ENCODE measurements at places on chromosomes 4 and X.
A peak's percentile ranks its signal among the peaks of the same experiment; 100 is the strongest.

DNA sequence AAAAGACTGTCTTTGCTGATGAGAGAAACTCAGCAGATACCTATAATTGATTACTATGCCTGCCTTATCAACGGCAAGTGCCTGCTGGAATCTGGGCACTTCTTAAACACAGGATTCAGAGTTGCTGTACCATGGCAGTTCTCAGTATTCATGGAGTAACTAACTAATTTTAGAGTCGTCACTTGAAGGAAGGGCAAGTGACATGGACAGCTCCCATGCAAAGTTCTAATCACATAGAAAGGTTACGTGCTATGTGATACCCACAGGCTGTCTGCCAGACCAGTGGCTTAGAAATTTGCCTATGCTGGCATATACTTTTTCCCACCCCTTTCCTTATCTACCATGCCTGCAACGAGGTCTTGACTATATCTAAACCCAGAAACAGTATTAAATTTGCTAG lies 931.1 kb upstream of the TENM3 start:
- DNase-seq, result no peak

- DNase-seq, result no peak
These were observed 96.3 kb upstream of the TSPAN5 start for GRCh38 chr4:98754736-98755135.

DNA sequence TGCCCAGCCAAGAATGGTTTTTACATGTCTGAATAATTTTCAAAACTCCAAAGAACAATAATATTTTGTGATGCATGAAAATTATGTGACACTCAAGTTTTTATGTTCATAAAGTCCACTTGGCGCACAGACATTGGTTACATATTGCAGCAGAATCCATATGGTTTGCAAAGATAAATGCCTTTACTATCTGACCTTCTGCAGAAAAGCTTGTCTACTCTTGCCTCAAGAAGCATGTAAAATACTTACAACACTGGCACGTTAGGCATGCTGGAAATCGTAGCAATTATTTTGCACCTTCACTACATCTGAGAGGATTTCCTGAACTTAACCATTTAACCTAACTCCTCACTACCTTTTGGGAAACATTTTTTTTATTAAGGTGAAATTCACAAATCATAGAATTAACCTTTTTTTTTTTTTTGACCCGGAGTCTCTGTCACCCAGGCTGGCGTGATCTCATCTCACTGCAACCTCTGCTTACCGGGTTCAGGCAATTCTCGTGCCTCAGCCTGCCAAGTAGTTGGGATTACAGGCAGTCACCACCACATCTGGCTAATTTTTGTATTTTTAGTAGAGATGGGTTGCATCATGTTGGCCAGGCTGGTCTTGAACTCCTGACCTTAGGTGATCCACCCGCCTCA lies 3.5 kb upstream of the XG start:
- DNase-seq, result no peak

GRCh38 chr4:111934314-111934713 lies 210.9 kb upstream of the FAM241A start:
- no peak for DNase-seq

DNA sequence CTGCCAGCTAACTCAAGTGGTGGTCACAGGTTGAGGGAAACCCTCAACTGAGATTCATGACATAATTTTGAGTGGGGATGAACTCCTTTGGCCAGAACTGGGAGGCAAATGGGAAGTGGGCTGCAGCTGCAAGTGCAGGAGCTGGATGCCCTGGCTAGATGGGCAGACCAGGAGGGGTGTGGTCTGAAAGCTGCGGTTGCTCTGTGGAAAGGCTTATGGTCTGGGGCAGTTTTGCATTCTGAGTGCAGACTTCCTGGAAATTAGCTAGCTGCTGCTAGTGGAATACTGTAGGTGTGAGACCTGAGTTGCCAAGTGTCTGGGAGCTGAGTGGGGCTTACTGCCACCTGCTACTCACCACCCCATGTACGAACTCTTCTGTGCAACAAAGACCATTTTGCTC lies 52.1 kb upstream of the NAP1L2 start:
- no peak for DNase-seq

DNA sequence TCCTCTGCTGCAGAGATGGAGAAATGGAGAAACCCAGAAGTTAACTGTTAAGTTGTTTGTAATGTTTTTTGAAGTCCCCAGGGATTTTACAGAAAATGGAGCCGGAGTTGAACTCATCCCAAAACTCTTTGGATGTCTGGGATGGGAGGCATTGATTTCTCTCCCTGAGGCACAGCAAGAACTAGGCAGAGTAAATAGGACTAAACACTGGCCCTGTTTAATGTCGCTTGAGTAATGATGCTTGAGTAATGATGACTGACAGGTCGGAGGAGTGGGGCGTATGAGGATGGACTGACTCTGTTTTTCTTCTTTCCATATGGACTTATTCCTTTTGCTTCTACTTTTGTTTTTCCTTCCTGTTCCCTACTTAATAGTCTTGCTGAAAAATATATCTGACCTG lies 69.9 kb downstream of the ARHGAP10 start:
- DNase-seq, result no peak

- no peak for DNase-seq
These were observed 70.6 kb downstream of the MGST2 start for GRCh38 chr4:139736274-139736660.

- DNase-seq, result peak; percentile 59
These were observed 56.6 kb downstream of the LINC00632 start for GRCh38 chrX:140766024-140766611.

DNA sequence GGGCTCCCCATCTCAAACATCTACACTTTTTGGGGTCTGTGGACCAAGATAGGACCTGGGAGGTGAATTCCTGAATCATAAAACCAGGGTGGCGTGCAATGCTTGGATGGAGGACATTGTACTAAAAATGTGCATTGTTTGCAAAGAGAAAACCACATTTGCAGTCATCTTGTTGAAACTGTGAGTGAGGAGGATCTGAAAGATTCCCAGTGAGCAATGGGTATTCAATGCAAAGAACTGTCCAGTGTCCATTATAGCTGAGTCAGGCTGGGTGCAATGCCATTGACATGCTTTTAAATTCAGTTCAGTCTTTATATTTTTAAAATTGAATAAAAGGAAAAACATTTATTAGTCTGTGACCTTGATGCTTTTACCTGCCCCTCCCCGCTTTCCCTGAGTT lies 215.7 kb downstream of the STK32B start:
- no peak for DNase-seq

- no peak for DNase-seq
These were observed 10.0 kb upstream of the PLK4 start for GRCh38 chr4:127870688-127871087.

DNA sequence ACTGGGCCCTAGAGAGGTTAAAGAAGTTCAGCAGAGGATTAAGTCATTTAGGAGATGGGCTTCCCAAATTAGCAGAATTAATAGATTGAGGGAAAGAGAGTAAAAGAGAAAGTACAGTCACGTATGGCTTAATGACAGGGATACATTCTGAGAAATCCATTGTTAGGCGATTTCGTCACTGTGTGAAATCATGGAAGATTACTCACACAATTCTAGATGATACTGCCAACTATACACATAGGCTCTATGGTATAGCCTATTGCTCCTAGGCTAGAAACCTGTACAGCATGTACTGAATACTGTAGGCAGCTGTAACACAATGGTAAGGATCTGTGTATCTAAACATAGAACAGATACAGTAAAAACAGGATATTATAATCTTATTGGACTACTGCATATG lies 180.6 kb downstream of the RNF150 start:
- DNase-seq, result no peak

DNA sequence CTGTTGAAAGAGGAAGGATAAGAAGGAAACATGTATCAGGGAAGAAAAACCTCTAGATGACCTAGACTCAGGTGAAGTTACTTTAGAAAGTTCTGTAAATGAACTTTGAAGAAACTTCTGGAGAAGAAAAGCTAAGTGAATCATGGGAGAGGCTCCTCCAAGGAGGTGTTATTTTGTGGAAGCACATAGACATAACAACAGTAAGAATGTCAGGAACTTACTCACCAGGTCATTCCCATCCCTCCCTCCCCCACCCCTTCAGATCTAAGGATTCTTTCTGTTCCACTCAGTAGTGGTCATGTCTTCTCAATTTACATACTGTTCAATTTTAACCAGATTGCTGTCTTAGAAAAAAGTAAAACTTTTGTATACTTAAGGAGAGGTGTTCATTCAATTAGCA lies 310.5 kb upstream of the DDX53 start:
- DNase-seq, result no peak

- DNase-seq, result no peak
These were observed 70.8 kb upstream of the PTCHD1 start for GRCh38 chrX:23263892-23264291.

GRCh38 chrX:42695800-42696358 lies 82.1 kb downstream of the PPP1R2C start:
- DNase-seq, result no peak

- DNase-seq, result peak; percentile 87
These were observed 35.7 kb upstream of the TBC1D14 start for GRCh38 chr4:6873792-6874461.

- no peak for DNase-seq
These were observed 88.3 kb downstream of the TRAPPC11 start for GRCh38 chr4:183747380-183747779.

DNA sequence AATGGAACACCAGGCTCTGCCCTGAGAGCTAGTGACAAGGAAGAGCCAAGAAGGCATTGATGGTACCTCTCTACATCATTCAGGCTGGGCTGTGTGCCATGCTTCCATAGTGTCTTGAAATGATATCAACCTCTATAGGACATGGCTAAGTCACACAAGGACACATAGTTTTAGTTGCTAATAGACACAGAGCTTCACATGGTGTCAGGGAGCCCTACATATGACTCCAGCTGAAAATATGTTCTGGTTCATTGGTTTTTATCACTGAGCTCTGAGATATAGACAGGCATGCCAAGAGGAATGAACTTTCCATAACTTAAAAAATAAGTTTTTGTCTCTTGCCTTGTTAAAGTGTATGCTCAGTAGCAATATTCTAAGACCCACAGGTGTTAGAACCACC lies 72.1 kb upstream of the PRKG2 start:
- no peak for DNase-seq

DNA sequence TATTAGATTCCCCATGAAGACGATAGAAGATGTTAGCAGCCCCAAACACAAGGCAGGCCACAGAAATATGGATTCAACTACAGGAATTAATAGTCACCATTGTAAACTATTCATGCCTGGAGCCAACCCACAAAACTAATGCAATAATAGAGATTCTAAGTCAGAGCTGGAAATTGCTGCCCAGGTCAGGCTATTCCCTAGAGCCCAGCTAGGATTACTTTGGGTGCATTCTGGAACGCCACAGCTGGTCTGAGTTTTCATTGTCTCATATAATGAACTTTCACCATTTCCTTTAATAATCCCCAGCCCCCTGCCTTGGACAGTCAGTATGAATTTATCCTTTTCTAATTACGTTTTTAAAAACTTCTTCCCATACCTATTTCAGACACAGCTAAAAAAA lies 252.6 kb downstream of the PAPSS1 start:
- no peak for DNase-seq

GRCh38 chr4:11408233-11408967 lies 20.3 kb downstream of the HS3ST1 start:
- DNase-seq, result no peak

DNA sequence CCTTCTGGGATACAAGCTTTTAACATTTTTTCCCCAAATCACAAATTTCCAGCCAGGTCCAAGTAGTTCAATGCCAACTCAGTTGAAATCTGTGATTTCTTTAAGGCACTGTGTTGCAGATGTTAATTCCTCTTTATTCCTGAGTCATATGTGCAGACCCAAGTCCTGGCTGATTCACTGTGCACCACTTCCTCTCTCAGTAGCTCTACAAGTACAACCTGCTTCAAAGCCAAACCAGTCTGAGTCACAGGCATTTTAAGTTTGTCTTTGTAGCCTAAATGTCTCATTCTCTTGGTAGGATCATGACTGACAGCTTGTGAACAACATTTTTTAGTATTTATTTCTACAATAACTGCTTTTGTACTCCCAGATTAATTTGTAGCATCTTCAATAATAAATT lies 165.6 kb upstream of the S100G start:
- DNase-seq, result peak; percentile 40

GRCh38 chr4:103928370-103928769 lies 208.6 kb upstream of the TACR3 start:
- no peak for DNase-seq

GRCh38 chr4:153083447-153083947 lies 120.7 kb upstream of the TRIM2 start:
- peak; percentile 84 for DNase-seq

- no peak for DNase-seq
These were observed 1016.5 kb downstream of the SH3BGRL start for GRCh38 chrX:82218361-82218760.

- DNase-seq, result no peak
These were observed 89.0 kb downstream of the TRAPPC11 start for GRCh38 chr4:183747931-183748670.

- DNase-seq, result no peak
These were observed 31.9 kb upstream of the ASMTL start for GRCh38 chrX:1484638-1485019.

- no peak for DNase-seq
These were observed 28.4 kb downstream of the NPNT start for GRCh38 chr4:105923497-105924238.

- peak; percentile 59 for DNase-seq
These were observed 787 bp upstream of the TET2 start for GRCh38 chr4:105145903-105146275.

DNA sequence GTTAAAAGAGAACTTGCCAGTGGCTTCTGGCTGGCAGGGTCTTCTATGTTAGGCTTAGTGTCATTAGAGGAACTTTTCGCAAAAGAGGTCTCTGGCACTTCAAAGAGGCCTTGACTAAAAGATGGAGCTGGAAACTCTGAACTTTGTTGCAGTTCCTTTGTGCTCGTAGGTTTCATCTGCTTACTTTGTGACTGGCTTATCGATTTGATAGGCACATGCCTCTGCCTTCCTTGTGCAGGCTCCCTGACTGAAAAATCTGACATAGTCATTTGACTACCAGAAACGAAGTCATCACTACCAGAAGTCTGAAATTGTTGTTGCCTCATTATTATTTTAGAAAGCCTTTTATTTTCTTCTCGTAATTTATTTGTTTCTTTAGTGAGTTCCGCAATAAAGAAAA lies 93.9 kb upstream of the IL13RA1 start:
- DNase-seq, result no peak

DNA sequence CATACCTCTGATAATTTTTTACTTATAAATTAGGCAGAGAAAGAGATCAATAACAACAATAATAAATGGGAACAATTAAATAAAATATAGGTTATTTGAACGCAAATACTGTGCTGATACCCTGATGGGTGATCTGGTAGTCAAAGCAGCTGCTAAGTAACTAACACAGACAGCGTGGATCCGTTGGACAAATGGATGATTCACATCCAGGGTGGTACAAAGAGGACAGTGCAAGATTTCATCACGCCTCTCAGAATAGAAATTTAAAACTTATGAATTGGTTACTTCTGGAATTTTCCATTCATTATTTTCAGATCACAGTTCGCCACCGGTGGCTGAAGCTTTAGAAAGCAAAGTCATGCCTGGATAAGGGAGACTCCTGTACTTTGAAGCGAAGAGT lies 1066.0 kb upstream of the ADGRL3 start:
- DNase-seq, result no peak

GRCh38 chr4:137735561-137736104 lies 203.3 kb upstream of the PCDH18 start:
- no peak for DNase-seq

- DNase-seq, result no peak
These were observed 5.4 kb upstream of the SLC39A8 start for GRCh38 chr4:102350634-102351033.

Data from natural killer cell (primary cell).